GM23248 (cell line): ENCODE measurements at places on chromosomes 7 and 10.

DNA sequence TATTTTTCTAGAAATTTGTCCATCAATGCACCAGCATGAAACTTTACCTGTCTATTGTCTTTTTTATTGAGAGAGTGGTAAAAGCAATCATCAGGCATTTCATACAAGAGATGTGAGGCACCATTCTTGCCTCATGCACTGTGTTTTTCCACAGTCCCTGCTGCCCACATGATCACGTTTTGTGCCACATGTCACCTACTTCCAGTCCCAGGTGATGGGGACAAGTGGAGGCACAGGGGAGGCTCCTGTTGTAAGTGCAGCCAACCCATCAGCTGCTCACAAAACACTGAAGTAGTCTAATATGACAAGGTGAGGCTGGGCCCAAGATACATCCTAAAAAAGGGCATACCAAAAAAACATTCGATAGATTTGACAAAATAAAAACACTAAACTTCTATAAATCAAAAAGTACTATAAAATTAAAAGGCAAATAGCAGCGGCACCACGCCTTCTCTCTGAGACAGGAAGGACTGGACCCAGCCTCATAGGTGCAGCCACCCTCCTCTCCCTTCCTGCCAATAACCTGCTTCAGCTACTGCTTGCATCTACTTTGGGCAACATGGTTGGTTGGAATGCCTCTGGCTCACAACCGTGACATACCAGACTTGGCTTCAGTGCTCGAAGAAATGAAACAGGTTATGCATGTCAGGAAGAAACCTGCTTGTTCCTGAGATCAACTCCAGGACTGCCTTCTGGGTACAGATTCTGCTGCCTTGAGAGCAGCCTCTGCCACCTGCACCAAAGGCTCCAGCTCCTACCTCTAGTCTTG is 2.3 kb downstream of the ZC3HAV1L start:
- no peak for DNase-seq

DNA sequence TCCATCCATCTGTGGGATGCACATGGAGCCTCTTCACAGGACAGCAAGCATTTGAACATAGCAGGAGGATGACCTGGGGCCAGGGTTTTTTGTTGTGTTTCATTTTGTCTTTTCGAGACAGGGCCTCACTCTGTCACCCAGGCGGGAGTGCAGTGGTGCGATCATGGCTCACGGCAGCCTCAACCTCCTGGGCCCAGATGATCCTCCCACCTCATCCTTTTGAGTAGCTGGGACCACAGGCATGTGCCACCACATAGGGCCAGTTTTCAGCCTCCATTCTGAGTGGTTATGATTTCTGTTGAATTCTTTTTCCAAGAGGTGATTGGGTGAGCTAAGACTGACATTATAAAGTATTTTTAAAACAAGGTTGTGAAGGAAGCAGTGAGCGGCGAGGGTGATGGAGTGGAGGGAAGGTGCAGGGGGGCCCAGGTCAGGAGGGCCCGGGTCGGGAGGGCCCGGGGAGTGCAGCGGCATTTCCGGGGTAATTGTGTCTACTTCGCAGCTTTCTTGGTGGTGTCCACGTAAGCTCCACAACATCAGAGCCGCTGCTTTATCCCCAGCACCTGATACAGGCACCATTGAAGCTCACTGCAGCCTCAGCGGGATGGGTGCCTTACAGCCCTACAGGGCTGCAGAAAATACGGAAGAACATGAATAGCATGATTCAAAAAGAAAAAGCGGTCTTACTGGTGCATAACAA is 12.0 kb upstream of the LARP4B start:
- DNase-seq = no peak

GRCh38 chr10:50523357-50523756 is 100.4 kb downstream of the SGMS1 start:
- DNase-seq = no peak

DNA sequence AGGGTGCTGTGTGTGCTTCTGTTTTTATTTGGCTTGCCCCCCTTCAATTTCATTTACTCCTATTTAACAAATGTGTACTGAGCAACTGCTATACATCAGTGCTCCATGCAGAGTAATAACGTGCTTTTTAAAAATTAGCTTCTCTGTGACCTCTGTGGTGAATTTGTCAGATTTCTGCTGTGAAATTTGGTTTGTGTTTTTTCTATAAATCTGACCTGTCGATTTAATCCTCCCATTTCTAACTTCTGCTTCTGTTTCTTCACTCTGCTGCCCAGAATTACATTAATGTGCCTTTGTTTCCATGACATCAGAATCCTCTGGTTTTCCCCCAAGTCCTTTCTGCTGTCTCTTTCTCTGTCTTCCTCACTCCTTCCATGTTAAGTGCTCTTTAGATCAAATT is 123.8 kb upstream of the CACNA2D1 start:
- DNase-seq = no peak
